ENCODE measurements at places on chromosomes 5 and 9.

DNA sequence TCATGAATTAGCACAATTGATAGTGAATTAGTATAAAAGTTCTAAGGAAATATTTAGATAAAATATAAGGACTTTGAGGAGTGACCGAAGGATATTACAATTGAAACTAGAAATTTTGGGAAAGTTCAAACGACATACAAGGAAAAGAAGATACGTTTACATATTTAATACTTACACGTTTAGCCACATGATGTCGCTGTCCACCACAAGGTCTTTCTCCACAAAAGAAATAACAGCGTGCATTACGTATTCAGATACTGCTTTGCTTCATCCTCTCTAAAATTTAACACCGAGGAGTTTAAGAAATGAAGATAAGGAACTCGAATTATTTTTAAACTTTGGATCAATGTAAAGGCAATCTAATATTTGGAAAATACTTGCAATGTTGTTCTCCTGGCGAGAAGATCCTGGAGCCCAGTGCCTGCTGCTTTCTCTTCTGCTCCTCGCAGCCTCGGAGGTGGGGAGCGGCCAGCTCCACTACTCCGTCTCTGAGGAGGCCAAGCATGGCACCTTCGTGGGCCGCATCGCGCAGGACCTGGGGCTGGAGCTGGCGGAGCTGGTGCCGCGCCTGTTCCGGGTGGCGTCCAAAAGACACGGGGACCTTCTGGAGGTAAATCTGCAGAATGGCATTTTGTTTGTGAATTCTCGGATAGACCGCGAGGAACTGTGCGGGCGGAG, at the start of gene PCDHA3:
TSS of gene PCDHA3 (plus strand) at position 242 of the 678 bp plus-strand sequence.
- no peak for DNase-seq

GRCh38 chr5:97355775-97356174, 172.7 kb upstream of the RIOK2 start:
- DNase-seq: no peak

GRCh38 chr5:38426986-38427950, 129.2 kb downstream of the LIFR start:
- no peak for DNase-seq

DNA sequence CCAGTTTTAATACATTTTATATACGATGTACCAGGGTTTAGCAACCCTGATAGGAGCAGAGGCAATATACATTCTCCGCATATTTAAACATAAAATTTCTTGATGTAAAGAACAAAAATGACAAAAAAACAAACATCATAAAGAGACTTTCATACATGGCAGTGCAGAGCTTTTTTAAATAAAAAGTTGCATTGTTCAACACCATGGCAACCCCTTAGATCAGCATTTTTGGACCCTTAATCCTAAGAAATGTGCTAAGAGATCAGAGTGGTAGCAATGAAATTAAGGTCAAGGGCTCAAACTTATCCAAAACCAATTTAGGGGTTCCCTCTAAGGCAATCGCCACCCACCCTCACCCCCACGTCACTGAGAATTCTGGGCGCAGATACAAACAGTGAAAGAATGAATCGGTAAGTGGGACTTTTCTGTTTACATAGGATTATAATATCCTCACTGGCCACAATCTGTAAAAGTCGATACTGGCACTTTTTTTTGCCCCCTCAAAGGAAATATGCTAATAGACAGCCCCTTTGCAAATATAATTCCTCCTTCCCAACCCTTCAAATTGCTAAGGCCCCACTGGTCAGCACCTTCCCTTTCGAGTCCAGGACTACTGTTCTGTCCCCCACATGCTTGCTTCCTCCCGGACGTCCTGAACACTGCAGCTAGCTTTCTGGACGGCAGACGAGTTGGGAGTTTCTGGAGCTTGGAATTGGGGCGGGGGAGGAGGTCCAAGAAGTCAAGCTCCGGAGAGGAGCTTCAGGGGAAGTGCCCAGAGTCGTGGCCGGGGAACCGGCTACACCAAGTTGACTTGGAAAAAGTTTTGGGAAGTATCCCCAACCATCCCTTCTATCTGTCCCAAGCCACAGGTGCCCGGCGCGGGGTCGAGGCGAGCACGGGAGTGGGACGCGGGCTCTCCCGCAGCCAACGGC, 2.2 kb downstream of the GAS1 start:
- peak; percentile 17 for DNase-seq

- DNase-seq: no peak
Measured at GRCh38 chr5:66527478-66528035, 68.6 kb upstream of the MAST4 start.

DNA sequence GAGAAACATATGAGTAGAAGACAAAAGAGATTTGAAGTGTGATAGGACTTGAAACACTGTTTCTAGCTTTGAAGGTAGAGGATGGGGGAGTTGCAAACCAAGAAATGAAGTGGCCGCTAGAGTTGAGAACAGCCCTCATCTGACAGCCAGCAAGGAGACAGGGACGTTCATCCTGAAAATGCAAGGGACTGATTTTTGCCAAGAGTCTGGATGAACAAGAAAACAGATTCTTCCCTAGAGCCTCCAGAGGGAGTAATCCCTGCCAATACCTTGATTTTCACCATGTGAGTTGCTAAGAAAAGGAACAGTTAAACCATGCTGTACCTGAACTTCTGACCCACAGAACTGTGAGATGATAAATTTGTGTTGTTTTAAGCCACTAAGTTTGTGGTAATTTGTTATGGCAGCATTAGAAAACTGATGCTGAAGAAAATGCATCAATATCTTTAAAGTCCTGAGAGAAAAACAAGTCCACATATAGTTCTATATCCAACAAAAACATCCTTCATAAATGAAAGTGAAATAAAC, 154.0 kb upstream of the ADAMTSL1 start:
- DNase-seq: no peak

GRCh38 chr5:32153723-32154122, 20.4 kb downstream of the GOLPH3 start:
- DNase-seq: no peak

DNA sequence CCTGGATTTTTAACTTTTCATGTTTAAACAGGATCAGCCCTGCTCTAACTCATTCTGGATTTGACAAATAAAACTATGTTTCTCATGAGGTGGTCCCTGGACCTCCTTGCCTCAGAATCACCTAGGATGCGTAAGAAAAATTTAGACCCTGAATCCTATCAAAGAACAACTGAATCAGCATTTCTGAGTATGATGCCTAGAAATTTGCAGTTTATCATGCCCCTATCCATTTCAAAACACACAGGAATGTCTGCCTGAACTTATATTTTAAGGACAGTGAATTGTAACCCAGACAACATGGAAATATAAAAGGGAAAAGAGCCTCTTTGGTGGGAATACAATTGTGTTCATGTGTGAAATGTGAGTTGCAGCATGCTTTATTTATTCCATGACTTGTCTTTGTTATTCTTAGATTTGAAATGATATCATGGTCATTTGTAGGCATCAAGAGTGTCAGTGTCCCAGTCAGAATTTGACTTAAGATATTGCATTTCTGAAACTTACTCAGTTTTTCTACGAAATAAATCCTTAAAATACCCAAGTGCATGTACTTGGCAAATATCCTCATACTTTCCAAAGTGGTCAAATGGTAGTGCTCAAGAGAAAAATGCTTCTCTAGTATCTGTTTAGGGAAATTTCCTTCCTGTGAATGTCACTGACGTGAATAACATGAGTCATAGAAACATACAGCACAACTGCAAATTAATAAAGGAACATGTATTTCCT, 144.3 kb downstream of the GIN1 start:
- DNase-seq: no peak

DNA sequence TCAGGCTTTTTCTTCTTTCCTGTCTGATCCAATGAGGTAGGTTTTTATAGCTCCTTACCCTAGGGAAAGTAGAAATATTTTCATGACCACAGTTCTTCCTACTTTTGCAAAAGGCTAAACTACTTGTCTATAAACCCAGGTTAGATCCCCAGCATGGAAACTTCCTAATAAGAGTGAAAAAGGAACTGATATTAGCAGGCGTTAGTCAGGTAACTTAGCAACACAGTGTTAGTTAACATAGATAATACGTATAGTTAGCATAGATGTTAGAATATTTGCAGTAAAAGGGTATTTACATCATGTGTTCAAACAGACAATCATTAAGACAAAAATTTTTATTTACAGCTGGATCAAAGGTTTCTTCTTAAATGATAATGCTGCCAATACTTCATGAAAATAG, 162.9 kb upstream of the DAB2 start:
- DNase-seq: no peak

GRCh38 chr5:35202319-35203111, 27.8 kb downstream of the PRLR start:
- no peak for DNase-seq

DNA sequence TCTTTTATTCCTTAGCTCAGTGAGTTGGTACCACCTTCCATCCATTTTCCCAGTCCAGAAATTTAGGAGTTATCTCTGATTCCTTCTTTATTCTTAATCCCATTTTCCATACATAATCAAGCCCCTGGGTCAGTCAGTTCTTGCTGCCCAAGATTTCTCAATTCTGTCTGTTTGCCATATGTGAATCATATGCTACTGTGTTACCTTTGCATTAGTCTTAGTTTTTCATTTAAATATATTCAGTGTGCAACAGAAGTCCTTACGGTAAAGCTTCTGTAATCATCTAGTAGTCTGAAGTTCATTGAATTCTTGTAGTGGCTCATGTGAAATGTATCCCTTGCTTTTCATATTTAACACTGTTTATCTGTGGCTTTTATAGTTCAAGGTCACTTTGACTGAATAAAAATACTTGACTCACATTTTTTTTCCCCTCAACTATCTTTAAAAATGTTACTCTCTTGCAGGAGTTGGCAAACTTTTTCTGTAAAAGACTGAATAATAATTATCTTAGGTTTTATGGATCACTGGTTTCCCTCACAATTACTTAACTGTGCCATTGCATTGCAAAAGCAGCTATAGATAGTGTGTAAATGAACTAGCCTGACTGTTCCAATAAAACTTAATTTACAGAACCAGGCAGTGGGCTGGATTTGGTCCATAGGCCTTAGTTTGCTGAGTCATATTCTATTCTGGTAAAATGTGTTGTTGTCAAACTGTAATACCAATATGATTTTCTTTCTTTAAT, 6.9 kb downstream of the KIAA1958 start:
- no peak for DNase-seq

GRCh38 chr5:137207023-137207760, 291.9 kb downstream of the SPOCK1 start:
- no peak for DNase-seq

DNA sequence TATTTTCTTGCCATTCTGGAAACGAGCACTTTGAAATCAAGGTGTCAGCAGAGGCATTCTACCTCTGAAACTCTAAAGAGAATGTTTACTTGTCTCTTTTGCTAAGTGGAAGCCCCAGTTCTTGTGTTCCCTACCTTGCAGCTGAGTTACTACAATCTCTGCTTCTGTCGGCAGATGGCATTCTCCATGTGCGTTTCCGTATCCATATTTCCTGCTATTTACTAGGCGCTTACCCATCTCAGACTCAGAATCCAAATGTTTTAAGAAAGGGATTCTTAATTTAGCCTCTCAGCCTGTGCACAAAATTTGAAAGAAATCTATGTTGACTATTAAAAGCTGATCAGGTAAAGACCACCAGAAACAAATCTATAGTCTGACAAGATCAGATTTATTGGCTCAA, 221.3 kb upstream of the FTMT start:
- no peak for DNase-seq

GRCh38 chr5:133754575-133755169, 142.3 kb upstream of the FSTL4 start:
- DNase-seq: no peak

- no peak for DNase-seq
Measured at GRCh38 chr5:10645146-10645545, 81.3 kb downstream of the ANKRD33B start.

GRCh38 chr5:103145196-103145595, 25.1 kb downstream of the PPIP5K2 start:
- DNase-seq: no peak

DNA sequence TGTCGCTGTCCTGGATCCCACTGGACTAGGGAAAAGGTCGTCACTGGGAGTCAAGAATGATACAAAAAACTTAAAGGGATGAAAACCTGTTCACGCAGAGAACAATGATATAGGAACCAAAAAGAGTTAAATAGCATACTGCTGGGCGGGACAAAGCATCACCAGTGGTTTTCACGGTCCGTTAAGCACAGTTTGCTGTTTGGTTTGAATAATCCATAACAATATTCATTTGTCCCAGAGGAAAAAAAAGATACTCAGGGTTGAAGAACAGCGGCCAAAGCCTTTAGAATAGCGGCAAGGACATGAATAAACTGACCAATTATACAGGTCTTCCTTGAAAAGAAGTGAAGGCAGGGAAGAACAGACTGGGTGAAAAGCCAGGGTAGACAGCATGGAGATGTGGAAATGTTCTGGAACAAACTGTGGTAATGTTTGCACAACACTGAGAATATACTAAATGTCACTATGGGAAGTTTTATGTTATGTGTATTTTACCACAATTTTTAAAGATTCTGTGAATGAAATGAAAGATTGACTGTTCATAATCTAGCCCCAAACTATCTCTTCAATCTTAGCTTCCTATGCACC, 60.8 kb downstream of the MTMR12 start:
- no peak for DNase-seq

- DNase-seq: no peak
Measured at GRCh38 chr5:54073131-54073530, 237.2 kb downstream of the ARL15 start.

DNA sequence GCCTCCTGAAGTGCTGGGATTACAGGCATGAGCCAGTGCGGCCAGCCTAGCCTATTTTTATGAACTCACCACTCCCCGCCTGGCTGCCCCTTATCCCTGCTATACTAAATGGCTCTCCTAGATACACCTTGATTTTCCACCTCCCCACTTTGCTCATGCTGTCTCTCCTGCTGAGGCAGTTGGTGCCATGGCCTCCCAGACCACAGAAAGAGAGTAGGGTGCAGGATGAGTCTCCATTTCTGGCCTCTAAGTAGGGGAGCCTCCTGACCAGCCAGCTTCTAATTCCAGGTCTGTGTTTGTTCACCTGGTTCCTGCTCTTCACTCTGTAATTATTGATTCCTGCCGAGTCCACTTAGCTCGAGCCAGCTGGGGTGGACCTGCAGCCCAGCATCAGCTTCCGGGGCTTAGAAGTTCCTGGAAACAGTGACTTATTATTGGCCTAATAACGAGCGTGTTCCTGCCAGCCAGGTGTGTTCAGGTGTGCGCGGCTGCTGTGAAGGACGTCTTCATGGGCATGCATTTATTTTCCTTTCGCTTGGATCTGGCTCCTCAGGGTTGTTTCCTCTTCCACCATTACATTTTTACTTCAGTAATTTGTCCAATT, 34.0 kb downstream of the ZNF618 start:
- no peak for DNase-seq

DNA sequence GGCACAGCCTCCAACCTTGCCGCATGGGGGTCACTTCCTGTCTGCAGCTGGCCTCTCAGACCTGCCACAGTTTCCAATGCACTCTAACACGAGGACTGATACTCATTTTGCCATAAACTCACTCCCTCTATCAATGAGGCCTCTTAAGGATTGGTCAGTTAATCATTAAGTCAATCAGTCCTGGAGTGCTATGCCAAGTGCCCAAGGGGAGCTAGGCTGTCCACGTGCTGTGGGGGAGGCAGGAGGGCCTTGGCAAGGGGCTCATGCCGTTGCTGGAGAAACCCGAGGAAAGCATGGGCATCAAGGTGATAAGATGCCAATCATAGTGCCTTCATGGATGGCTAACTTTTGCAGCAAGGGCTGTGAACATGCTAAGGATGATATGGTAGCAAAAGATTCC, 1.7 kb upstream of the ALDH1B1 start:
- DNase-seq: no peak

GRCh38 chr5:36570301-36571095, 35.9 kb upstream of the SLC1A3 start:
- no peak for DNase-seq

Data from heart right ventricle (tissue), 16 donors.